ENCODE measurements at places on chromosomes 7 and 10. TPM values are rescaled to one million over a fixed set of nuclear protein-coding genes. Genes with fewer than 3 reads are reported as not detected.
A peak's percentile ranks its signal among the peaks of the same experiment; 100 is the strongest.

The SPDYE6 gene
- not detected for total RNA-seq

DNA sequence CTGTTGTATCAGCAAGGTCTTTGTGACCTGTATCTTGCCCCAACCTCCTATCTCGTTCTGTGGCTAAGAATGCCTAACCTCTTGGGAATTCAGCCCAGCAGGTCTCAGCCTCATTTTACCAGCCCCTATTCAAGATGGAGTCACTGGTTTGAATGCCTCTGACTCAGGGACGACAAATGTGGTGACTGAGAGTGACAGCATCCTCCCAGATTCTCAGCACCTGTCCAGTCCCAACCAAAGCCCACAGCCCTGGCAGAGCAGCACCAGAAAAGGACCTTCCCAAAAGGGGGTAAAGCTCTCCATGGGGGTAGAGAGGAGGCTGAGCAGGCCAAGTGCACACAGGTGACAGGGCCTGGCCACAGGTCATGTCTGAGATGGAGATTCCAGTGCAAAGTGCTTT, 35.4 kb upstream of the GPAM start:
- no peak overlapping the region for H3K27ac ChIP-seq
- H3K36me3 ChIP-seq = no peaks in the 10 kb centered on the region
- H3K4me3 ChIP-seq = no peak overlapping the region

- H3K36me3 ChIP-seq = peaks cover 2% of the 10 kb centered on the region
- H3K4me1 ChIP-seq = peaks cover 69% of the 10 kb centered on the region
- DNase-seq = no peak
- H3K27ac ChIP-seq = peak overlapping the region; percentile 47
- H3K4me3 ChIP-seq = no peak overlapping the region
- no peaks in the 10 kb centered on the region for H3K27me3 ChIP-seq
These were observed 13.0 kb downstream of the ESYT2 start for GRCh38 chr7:158816271-158816670.

- H3K27ac ChIP-seq = no peak overlapping the region
- no peaks in the 10 kb centered on the region for H3K36me3 ChIP-seq
- no peaks in the 10 kb centered on the region for H3K27me3 ChIP-seq
- H3K4me1 ChIP-seq = peaks cover 28% of the 10 kb centered on the region
- H3K4me3 ChIP-seq = no peak overlapping the region
These were observed 60.5 kb upstream of the ZNRF2 start for GRCh38 chr7:30223896-30224295.

The BAZ1B gene
- total RNA-seq = 59.1 TPM
